ENCODE measurements at places on chromosomes 3 and 15.

DNA sequence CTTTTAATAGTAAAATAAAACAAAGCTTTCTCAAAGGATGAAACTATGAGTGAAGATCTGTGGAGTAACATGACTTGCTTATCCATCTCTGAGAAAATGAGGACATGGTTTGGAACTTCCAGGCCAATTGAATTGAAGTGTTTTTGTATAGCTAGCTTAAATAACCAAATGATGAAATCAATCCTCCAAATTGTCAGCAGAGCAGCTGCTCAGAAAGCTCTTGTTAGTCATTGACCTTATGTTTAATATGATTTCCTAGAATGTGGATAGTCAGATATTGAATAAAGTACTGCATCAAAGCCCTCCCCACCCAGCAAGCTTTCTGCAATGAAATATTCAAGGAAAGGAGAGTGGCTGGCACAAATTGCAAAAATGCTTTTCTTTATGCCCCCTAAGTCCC is 437.2 kb downstream of the MFSD1 start:
- DNase-seq: no peak

DNA sequence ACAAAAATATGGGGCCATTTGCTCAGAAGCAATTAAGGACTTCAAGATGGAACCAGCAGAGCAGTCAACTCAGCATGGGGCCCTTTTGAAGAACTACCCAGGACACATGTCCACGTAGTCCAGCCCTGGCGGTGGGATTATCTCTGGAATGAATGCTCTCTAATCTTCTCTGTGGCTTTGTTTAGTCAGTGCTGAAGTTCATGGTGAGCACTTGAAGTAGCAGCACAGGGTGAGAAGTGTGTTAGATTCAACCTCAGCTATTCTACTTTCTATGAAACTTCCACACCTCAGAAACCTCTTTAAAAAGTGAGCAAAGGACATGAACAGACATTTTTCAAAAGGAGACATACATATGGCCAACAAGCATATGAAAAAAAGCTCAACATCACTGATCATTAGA is 74.4 kb downstream of the THRB start:
- DNase-seq: no peak

DNA sequence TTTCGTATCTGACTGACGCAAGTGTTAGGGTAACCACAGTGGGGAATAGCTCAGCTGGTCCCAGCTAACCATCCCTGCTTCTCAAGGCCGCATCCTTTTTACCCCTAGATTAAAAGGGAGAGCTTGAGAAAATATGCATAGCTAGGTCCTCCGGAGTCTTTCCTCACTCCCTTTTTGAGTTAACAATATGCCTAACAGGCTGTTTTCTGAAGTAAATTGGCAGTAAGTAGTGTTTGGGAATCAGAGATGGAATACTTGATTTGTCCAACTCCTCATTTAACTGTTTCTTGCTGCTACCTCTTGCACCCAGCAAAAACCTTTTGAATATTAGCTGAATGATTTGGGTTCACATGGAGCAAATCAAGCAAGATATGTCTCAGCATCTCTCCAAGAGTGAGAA is 326.1 kb downstream of the LPP start:
- DNase-seq: no peak

GRCh38 chr3:113117511-113118234 is 93.7 kb upstream of the BOC start:
- DNase-seq: no peak

DNA sequence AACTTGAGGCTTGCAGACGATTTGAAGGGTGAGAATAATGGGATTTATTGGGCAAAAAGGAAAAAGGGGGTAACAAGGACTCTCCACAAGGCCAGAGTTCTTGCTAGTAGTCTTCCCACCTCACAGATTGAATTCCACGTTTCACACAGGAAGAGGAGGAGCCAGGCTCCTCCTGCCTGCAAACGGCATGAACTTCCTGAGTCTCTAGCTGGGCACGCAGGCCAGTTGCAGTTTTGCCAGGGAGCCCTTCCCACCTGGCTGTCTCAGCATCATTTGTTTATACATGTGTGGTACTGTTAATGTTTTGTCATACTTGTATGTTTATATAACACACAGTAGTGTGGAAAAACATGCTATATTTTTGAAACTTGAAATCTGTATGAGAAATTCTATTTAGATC is 155.0 kb downstream of the NLGN1 start:
- no peak for DNase-seq

GRCh38 chr3:157498371-157498770 is 4.8 kb downstream of the VEPH1 start:
- DNase-seq: no peak

DNA sequence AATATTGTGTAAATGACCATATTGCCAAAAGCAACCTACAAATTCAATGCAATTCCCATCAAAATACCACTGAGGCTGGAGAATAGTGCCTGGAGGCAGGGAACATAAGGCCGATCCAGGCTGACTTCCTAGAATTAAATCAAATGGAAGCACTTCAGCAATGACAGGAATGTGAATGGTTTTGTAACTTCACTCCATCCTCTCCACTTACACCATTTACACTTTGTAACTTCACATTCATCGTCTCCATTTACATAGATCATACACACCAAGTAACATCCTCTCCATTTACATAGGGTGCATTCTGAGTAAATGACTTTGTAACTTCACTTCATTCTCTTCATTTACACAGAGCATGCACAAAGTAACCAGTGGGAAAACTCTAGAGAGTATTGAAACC is 11.6 kb downstream of the STRIT1 start:
- DNase-seq: peak; percentile 22

GRCh38 chr15:40392986-40393948 is 10.7 kb downstream of the KNSTRN start:
- no peak for DNase-seq

- no peak for DNase-seq
These were observed 18.0 kb downstream of the NIT2 start for GRCh38 chr3:100352296-100353231.

- no peak for DNase-seq
These were observed 19.6 kb downstream of the LRRFIP2 start for GRCh38 chr3:37154668-37155314.

DNA sequence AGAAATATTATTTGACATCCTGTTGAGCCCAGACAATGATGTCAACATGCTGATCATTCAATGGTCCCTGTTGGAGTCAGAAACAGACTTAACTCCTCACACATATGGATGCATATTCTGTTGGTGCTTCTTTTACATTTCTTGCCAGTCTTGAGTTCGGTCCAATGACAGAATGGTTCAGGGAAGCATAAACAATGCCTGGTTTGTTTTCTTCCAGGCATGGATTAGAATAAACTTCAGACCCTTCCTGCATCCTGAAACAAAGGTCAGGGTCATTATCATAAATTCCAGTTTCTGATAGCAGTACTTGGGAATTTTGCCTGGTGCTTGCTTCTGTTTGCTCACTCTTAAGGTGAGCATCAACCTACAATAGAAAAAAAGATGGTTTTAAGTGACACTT is 33.3 kb downstream of the BTLA start:
- DNase-seq: no peak

DNA sequence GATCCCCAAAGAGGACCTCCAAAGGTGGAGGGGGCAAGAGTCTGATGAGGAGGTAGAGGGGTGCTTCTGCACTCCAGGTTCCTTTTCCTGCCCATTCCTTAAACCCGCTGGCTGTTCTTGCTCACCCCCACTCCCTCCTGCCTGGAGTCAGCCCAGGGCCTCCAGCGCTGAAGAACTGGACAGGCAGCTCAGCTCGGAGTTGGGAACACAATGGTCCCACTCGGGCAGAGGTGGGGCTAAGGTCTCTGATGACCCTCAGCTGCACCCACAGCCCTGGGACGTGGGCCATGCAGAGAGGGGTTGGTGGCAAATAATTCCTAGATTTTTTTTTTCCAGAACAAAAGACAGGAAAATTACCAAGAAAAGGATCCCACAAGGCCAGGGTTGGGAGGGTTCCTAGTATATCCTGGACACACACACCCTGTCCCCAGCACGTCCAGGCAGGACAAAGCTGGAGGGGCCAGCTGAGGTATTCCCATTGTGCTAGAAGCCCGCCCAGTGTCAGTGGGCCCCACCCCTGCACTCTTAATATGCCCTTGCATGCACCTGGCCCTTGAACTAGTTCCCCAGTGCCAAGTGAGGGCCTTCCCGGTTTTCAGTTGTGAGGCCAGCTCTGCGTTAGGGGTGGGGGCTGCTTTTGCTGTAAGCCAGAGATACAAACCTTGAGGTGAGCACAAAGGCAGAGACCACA is 22.1 kb upstream of the IP6K2 start:
- no peak for DNase-seq

- peak; percentile 8 for DNase-seq
These were observed 588.8 kb upstream of the BCHE start for GRCh38 chr3:166425900-166426611.

GRCh38 chr3:9678493-9678892 is 25.1 kb upstream of the CPNE9 start:
- no peak for DNase-seq

DNA sequence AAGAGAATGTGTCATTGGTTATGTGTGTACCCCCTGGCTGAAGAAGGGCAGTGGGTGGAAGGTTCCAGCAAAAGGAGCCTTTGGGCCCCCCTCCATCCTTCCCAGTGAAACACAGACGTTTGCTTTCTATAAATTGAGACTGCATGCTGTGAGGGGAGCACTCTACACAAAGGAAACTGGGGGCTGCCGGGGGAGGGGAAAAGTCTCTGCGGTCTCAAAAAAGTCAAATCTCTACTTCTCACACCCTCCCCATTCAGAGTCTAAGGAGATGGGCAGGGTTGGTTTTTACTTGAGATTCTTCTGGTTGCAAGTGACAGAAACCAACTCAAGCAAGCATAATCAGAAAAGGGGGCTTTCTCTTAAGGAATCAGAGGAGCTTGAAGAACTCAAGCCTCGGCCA is 50.1 kb upstream of the TLE3 start:
- no peak for DNase-seq

GRCh38 chr3:133376810-133377209 is 23.0 kb upstream of the BFSP2 start:
- DNase-seq: no peak
